ENCODE measurements at places on chromosomes 5 and 9. TPM values are rescaled to one million over a fixed set of nuclear protein-coding genes. Genes with fewer than 3 reads are reported as not detected.
A peak's percentile ranks its signal among the peaks of the same experiment; 100 is the strongest.

- H3K36me3 ChIP-seq: no peaks in the 10 kb centered on the region
- H3K4me1 ChIP-seq: no peaks in the 10 kb centered on the region
- no peaks in the 10 kb centered on the region for H3K27me3 ChIP-seq
- no peak for DNase-seq
These were observed 16.5 kb downstream of the MRPL36 start for GRCh38 chr5:1783216-1783554.

DNA sequence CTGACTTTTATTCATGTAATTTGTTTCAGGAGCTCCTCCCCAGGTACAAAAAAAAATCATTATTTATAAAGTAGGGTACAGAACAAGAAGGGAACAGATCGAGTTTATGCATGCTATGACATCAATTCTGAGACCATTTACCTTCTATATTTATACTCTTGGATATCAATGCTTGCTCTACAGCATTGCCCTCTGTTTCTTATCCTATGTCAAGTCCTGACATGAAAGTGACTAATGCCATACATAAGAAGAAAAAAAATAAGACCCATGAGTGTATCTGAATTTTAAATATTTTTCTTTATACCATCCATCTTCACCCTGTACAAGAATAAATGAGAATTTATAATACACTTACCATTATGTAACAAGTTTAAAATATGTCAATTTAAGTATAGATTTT, 2016.3 kb upstream of the CDH9 start:
- no peaks in the 10 kb centered on the region for H3K27me3 ChIP-seq
- no peak overlapping the region for H3K4me3 ChIP-seq
- DNase-seq: no peak
- no peak overlapping the region for H3K27ac ChIP-seq
- H3K4me1 ChIP-seq: no peaks in the 10 kb centered on the region

The CDKN2B gene
- 19.9 TPM for polyA plus RNA-seq

DNA sequence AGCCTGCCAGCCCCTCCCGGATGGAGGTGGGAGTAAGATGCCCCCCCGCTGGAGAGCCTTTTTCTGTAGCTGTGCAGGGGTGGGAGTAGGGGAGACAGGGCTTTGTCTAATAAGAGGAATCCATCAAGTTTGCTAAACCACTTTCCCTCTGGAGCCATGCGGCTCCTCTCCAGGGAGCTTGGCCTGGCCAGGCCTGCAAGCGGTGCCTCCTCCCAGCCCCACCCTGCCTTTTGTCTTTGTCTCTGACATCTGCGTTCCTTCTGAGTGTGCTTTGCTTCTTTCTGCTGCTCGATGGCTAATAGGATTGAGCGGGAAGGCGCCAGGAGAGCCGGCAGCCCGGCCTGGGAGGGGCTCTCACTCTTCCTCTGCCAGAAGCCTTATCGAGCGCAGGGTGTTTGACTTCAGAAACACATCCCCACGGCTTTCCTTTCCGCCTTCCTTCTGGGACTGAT, 26.7 kb upstream of the FCN1 start:
- peaks cover 34% of the 10 kb centered on the region for H3K27me3 ChIP-seq
- no peaks in the 10 kb centered on the region for H3K4me1 ChIP-seq
- H3K4me3 ChIP-seq: no peak overlapping the region

- H3K4me1 ChIP-seq: no peaks in the 10 kb centered on the region
- no peaks in the 10 kb centered on the region for H3K36me3 ChIP-seq
- H3K27ac ChIP-seq: no peak overlapping the region
- DNase-seq: no peak
- H3K4me3 ChIP-seq: no peak overlapping the region
These were observed 9.5 kb downstream of the HABP4 start for GRCh38 chr9:96459268-96460007.

- no peak for DNase-seq
- H3K27ac ChIP-seq: peak overlapping the region; percentile 36
- peaks cover 7% of the 10 kb centered on the region for H3K36me3 ChIP-seq
- H3K4me3 ChIP-seq: peak overlapping the region; percentile 76
These were observed 857 bp downstream of the ADAM19 start for GRCh38 chr5:157574456-157575380.

DNA sequence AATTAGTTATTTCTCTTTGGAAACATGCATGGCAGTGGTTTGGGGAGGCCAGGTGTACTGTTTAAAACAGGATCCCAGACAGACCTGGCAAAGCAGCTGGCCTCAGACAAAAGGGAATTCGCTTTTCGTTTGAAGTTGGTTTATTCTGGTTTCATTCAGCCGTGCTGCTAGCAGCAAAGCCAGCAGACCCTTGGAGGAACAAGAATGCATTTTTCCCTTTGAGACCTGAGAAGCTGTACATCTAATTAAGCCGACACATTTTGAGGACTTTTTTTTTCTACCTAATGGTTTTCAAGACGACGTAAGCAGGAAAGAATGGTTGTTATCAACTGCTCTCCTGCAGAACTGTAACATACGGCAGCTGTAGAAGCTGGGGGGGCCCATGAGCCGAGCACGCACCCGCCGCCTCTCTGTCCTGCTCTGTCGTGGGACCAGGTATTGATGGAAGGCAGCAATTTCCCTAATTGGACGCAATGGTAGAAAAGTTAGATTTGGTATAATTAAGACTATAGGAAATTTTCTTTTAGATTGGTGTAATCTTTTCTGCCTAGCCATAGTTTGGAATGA, 13.6 kb downstream of the PLEKHG4B start:
- no peaks in the 10 kb centered on the region for H3K4me1 ChIP-seq
- H3K27ac ChIP-seq: no peak overlapping the region
- peaks cover 20% of the 10 kb centered on the region for H3K27me3 ChIP-seq

DNA sequence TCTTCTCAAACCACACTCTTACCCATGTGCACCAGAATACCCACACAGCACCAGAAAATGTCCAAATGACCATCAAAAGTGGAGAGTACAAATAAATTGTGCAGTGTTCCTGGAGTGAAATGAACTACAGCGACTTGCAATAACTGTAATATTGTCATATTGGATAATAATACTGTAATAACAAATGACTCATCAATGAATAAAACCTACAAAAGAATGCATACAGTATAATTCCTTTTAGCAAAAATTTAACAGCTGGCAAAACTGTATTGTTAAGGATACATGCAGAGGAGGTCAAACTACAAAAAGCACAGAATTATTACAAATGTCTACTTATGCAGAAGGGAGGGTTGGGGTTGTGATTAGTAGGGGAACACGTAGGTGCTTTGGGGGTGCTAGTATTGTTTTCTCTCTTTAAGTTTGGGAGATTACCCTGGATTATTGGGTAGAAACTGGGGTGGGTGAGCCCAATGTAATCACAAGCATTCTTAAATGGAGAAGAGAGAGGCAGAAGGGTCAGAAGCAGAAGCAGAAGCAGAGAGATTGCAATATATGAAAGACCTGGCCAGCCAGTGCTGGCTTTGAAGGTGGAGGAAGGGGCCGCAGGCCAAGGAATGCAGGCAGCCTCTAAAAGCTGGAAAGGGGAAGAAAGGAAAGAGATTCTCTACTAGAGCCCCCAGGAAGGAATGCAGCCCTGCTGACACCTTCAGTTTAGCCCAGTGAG, 21.8 kb downstream of the IRF1 start:
- H3K4me1 ChIP-seq: peaks cover 38% of the 10 kb centered on the region
- no peak overlapping the region for H3K27ac ChIP-seq
- H3K36me3 ChIP-seq: no peaks in the 10 kb centered on the region
- no peak for DNase-seq
- H3K4me3 ChIP-seq: no peak overlapping the region
- no peaks in the 10 kb centered on the region for H3K27me3 ChIP-seq

DNA sequence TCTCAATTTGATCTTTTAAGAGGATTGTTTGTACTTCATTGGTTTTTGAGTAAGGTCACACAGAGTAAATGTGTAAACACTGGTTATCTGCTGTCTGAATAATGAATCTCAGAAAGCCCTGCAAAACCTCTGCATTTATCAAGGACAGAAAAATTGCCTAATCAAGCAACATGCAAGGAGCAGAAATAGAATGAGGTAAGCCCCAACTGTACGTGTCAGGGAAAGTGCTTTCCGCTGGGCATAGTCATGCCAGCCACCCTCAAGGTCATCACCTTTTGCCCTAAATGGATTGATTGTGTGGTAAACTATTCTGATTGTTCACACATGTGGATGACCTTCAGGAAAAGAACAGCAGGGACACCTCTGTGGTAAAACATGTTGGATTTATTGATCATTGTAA, 376.9 kb upstream of the KCNN2 start:
- no peaks in the 10 kb centered on the region for H3K36me3 ChIP-seq
- H3K4me1 ChIP-seq: no peaks in the 10 kb centered on the region
- H3K27me3 ChIP-seq: no peaks in the 10 kb centered on the region
- no peak overlapping the region for H3K27ac ChIP-seq

DNA sequence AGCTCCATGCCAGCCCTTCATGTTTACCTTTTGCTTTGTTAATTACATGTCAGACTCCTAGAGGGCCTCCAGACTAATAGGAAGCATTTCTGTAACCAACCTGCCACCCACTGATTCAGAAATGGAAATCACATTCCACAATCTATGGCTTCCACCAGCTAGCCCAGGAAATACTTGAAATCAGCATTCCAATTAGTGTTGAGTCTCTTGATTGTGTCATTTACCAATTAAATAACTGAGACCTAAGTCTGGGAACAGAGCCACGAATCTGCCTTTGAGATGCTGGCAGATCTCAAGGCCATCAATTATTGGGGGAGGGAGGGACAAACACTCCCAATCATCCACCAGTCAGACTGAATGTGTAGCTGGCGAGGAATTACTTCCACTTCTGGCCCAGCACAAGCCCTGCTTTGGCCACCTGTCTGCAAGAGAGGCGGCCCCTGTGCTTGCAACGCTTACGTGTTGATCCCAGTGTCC, 27.4 kb upstream of the SAP30L start:
- no peak for DNase-seq
- H3K27ac ChIP-seq: no peak overlapping the region
- peaks cover 3% of the 10 kb centered on the region for H3K36me3 ChIP-seq
- H3K4me1 ChIP-seq: no peaks in the 10 kb centered on the region

DNA sequence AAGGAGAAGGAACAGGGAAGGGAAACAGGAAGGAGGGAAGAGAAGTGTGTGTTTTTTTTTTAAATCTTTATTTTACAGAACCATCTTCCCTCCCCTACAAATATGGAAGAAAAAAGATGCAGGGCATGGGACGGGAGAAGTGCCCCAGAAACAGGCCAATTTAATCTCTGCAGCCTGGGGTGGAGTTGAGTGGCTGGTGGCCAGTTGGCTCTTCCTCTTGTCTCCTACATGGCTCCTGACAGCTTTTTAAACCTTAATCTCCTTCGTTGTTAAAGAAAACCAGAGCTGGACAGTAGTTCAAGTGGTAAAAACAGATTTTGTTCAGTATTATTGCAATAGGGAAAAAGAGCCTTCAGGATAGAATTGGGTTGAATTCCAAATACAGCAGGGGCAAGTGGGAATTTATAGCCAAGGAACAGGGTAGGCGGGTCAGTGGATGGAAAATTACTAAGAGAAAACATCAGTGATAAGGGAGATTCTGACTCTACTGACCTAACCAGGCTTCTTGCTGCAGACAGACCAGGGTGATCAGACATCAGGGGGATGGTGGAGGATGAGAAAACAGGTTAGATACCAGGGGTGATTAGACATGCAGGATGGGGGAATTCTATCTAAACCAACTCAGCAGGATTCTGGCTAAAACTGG, 125.1 kb upstream of the CLINT1 start:
- no peaks in the 10 kb centered on the region for H3K4me1 ChIP-seq
- no peak for DNase-seq
- H3K27me3 ChIP-seq: no peaks in the 10 kb centered on the region
- H3K36me3 ChIP-seq: no peaks in the 10 kb centered on the region
- H3K4me3 ChIP-seq: no peak overlapping the region
- no peak overlapping the region for H3K27ac ChIP-seq

DNA sequence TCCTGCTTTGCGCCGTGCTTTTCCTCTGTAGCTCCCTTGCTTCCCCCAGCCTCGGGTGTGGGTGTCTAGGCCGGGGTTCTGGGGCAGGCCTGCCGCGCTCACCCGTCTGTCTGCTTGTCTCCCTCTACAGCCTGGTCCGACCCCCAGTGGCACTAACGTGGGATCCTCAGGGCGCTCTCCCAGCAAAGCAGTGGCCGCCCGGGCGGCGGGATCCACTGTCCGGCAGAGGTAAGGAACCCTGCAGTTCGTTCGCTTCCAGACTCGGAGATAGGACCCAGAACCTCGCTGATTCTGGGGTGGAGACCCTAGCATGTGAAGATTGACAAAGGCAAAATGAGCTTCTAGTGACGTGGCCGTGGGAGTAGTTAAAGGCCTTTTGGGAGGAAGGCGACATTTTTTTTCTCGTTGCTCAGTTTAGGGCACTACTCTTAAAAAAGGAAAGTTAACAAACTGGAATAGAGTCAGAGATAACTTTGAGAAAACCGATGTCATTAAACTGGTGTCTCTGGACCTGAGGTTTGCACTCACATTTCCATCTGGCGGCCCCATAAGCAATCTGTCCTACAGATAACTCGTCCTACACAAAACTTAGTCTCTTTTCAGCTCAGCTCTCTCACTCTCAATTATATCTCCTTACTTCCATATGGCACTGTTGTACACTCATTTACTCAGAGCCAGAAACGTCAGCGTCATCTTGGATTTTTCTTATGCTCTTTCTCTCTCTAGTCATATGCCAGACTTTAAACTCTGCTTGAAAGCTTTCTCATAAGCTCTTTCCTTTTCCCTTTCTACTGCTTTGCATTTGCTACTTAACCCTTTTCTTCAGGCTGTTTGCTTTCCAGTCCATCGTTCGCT, 561 bp downstream of the SEC61B start:
- H3K4me1 ChIP-seq: peaks cover 23% of the 10 kb centered on the region
- no peak for DNase-seq
- H3K4me3 ChIP-seq: peak overlapping the region; percentile 98

The MAT2B gene
- 68.5 TPM for polyA plus RNA-seq

DNA sequence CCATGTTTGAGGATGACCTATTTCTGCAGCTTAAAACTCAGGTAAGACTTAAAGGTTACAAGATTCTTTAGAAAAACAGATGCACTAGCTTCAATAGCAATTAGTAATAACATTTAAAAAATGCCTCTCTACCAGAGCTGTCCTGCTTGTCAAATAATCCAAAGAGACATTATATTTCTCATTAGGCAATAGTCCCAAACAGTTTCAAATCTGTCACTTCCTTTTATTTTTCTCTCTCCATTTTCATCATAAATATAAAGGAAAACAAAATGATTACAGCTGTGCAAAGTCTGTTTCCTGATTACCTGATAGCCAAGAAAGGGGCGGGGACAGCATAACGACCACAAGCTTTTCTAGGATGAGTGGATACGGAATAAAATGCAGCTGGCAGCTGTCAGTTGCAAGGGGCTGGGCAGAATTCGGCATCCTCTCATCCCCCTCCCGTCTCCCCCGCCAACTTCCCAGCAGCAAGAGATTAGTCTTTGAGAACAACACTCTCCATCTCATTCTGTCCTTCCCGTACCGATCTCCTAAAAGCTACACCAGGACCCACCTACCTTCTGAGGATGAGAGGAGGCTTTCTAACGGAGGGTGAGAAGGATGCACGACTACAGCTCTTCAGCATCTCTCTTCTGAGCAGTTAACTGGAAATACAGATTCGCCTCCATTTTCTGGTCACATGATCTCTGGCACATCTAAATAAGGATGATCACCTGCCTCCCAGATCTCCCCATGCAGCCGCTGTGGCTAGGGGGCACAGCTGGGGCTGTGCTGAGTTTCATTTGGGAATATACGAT, 72.5 kb upstream of the PCA3 start:
- DNase-seq: no peak
- H3K27ac ChIP-seq: no peak overlapping the region
- no peak overlapping the region for H3K4me3 ChIP-seq
- H3K4me1 ChIP-seq: no peaks in the 10 kb centered on the region
- H3K27me3 ChIP-seq: peaks cover 7% of the 10 kb centered on the region

- no peak overlapping the region for H3K27ac ChIP-seq
- no peak for DNase-seq
- H3K4me1 ChIP-seq: peaks cover 21% of the 10 kb centered on the region
These were observed 7.1 kb downstream of the STK10 start for GRCh38 chr5:172180936-172181335.
